ENCODE measurements at places on chromosomes 13 and 19. TPM values are rescaled to one million over a fixed set of nuclear protein-coding genes. Genes with fewer than 3 reads are reported as not detected.

The ZNF573 gene
- total RNA-seq: 9.7 TPM

The MAST1 gene
- total RNA-seq: 0.20 TPM

The KASH5 gene
- not detected for total RNA-seq

The SIAH3 gene
- total RNA-seq: under 0.01 TPM

GRCh38 chr13:86563308-86563707, 764.1 kb upstream of the SLITRK6 start:
- DNase-seq: peak; percentile 86

DNA sequence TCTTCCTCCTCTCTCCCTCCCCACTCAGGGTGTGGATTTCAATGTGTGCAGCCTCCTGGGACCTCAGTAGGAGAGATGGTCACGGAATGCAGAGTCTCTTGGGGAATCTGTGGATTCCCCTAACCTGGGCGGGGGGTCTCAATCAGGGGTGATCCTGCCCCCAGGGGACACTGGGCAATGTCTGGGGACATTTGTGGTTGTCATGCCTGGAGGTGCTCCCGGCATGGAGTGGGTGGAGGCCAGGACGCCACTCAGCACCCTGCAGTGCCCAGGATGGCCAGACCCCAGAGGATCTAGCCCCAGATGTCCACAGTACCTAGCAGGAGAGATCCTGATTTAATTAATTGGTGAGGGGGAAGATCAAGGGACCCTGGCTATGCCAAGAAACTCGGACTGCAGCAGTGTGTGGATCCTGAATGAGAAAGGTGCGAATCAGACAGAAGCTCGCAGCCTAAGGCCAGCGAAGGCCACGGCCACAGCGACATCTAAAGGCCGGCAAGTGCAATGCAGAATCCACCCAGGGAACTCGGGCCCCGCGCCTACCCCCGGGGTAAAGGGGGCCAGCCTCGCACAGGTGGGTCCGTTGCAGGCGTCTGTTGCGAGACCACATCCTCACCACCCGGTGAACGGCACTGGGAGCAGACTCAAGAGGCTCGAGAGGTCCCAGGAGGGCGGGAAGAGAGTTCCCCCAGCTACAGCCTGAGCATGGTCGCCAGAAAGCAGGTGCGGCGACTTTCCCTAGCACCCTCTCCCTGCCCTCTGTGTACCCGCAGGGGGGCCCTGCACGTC, 88.8 kb downstream of the GNG7 start:
- DNase-seq: peak; percentile 22

GRCh38 chr13:82962397-82962796, 919.9 kb downstream of the SLITRK1 start:
- peak; percentile 26 for DNase-seq

GRCh38 chr19:7596211-7596937, 711 bp downstream of the CAMSAP3 start:
- DNase-seq: no peak

All from renal cortical epithelial cell (primary cell).